LoVo (cell line): ENCODE measurements at places on chromosomes 7 and 10.

DNA sequence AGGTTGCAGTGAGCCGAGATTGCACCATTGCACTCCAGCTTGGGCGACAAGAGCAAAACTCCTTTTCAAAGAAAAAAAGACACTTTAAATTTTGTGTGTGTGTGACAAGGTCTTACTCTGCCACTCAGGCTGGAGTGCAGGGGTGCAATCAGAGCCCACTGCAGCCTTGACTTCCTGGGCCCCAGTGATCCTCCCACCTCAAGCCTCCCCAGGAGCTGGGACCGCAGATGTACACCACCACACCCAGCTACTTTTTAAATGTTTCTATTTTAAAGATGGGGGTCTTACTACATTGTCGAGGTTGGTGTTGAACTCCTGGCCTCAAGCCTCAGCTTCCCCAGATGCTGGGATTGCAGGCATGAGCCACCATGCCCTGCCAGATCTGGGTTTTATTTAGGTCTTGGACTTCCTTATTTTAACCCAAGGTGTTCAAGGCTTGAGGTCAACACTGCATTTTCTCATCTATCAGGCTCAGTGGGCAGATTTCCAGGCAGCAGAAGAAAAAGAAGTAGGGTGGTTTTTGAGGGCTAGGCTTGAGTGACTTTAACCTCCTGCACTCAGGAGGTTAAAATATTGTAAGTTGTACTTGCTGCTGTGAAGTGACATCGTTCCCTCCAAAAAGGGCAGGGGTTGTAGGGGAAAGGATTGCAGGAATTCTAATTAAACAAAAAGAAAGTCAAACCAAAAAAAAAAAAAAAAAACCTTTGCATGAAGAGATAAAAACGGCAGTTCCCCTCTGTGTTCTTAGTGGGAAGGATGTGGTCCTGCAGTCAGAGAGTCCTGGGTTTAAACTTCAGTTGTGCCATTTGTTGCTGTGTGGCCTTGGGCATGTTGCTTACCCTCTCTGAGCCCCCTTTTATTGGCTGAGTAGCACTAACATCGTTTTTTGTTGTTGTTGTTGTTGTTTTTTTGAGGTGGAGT, 71.5 kb downstream of the CARD11 start:
- DNase-seq: no peak

- no peak for DNase-seq
Measured at GRCh38 chr10:73908853-73909539, 1.9 kb upstream of the PLAU start.

DNA sequence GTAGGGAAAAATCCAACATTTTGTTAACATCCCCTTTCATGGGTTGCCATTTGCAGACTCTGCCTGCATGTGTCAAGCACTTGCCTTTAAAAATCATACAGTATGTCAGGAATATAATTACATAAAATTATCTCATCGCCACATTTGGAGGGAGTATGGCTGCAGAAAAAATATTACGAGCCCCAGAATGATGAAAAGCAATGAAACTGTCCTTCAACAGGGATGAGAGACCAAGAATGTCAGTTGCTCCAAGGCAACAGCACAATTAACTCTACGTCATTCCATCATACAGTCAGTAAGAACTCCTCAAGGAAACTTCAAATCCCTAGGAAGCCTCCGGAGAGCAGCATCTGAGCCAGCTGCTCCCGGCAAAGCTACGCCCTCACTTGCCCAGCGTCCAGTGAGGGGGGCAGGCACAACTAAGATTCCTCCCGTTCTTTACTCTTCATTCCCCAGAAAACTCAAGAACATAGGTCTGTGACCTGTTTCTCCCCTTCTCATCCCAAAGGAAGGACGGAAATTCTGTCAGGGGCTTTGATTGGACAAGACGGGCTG, 132.9 kb downstream of the ANLN start:
- no peak for DNase-seq

GRCh38 chr7:29285444-29285793, 90.8 kb downstream of the CHN2 start:
- peak; percentile 59 for DNase-seq

DNA sequence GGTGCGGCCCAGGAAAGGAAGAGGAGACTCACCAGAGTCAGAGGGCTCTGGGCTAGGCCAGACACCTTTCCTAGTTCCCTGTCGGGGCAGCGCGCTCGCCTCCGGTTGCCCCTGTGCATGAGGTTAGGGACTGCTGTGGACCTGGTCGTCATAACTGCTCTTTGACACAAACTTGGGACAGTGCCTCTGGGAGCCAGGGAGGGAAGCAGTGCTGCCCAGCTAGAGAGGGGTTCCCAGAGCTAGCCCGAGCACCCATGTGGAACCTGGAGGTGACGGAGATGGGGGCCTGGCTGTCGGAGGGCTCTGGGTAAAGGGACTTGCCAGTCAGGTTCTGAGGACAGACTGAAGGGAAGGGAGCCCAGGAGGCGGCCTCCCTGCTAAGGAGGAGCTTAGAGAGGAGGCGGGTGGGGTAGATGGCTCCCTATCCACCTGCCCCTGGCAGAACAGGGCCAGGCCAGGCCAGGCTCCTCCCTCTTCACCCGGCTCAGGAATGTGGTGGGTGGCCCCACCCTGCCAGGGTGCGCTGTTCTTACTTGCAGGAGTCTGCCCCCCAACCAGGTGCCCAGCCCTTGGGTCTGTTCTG, 29.7 kb downstream of the AGAP3 start:
- peak; percentile 52 for DNase-seq

DNA sequence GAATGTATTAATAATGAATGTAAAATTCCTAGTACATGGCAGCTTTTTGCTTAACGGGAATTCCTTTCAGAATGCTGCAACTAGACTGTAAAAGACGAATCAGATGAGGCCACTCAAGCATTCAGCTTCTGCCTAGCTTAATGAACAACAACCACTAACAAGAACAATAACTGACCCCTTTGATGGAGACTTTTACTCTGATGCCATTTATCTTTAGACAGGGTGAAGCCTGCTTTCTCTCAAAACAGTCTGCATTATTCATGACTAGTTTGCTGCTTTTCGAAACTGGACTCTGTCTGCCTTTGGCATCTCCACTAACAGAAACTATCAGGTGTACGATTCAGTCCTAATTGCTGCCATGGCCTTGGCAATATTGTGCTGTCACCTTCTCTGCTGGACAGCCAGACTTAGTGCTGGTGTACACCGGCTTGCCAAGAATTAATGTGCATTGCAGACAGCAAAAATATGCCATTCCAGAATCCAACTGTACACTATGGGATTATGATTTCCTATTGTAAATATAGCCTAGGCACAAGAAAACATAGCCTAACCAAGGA, 295.5 kb upstream of the CDC14C start:
- DNase-seq: no peak

GRCh38 chr10:24367688-24368087, 158.8 kb downstream of the KIAA1217 start:
- no peak for DNase-seq

DNA sequence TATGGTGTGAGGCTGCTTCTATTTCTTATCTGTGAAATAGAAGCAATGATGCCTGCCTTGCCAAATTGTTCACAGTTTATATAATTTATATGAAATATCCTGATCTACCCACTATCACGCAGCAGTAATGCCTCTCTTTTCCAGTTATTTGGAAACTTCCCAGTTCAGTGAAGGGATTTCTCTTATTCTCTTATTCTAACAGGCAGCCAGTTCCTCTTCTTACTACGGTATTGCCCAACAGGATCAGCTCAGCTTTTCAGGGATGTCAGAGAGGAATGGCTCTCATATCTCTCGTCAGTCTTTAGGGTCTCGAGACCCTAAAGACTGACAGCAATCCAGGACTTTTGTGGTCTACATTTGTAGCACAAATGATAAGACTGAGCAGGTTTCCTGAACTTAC, 215.6 kb downstream of the CREB5 start:
- DNase-seq: no peak
